ENCODE measurements at places on chromosomes 3 and 15.

DNA sequence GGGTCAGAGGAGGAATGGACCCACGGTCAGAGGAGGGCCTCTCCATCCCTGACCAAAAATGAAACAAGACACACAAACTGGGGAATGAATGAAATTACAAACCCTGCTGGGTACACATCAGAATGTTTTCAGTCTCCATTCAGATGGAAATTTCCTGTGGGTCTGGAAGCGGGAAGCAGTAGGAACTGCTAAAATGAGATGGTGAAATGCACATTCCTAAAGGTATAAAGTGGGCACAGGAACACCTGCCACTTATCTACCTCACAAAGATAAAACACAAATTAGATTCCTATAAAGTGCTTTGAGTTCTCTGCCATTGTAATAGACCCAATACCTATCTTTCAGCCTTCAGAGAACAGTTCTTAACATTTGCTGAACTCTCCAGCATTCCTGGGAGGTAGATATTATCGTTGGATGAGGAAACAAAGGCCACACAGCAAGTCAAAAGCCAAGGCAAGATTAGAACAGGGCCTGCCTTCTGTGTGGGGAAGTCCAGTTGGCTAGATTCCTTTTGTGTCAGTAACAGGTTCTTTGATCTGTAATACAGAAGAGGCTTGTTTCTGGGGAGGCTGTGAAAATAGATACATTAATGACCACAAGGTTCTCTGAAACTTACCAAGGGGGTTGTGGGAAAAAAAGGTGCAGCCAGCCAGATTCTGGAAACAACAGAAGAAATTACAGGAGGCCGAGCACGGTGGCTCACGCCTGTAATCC lies 98.4 kb downstream of the IGF2BP2 start:
- DNase-seq: no peak

DNA sequence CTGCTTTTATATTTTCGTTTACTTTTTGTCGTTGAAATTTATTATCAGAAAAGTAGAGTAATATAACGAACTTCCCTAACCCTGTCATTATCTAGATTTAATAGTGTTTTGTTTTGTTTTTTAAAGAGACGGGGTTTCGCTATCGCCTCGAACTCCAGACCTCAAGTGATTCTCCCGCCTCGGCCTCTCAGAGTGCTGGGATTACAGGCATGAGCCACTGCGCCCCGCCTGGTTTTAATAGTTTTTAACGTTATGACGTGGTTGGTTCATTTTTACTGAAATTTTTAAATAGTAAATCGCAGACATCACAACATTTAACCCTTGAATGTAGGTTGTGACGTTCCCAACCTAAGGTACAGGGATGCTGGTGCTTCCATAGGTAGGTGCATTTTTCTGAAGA lies 1.0 kb downstream of the NGRN start:
- no peak for DNase-seq

DNA sequence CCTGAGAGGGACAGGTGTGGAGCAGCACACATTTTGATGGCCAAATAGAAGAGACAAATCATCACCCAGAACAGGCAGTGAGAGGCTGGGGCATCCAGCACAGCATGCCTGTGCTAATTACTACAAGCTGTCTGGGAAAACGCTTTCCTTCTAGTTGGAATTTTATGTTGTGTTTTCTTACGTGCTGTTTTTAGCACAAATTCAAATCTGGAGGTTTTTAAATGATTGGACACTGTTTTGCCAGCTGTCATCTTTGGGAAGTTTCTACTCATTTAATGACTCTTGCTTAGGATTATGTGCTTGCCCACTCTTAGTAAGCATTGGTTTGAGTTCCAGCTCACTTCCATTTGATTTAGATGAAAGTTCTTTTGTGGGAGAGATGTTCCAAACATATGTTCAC lies 43.5 kb downstream of the EAF1 start:
- DNase-seq: no peak

- DNase-seq: no peak
Observed at GRCh38 chr3:52704611-52705437, 767 bp downstream of the GLT8D1 start.

DNA sequence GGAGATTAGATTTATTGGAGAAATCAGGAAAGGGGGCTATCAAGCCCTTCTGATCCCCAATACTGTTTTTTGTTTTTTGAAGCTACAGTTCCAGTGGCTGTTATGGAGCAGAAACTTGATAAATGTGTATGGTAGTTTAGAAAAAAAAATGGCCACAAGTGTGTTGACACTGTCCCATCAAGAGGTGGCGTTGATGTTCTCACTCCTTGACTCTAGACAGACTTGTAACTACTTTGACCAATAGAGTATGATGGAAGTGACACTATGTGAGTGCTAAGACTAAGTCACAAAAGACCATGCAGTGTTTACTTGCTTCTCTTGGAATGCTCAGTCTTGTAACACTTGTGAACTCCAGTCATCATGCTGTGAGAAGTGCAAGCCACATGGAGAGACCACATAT lies 356.7 kb downstream of the PDCD6IP start:
- DNase-seq: no peak
